ENCODE measurements at places on chromosomes 11 and 22.

GRCh38 chr22:38305471-38306448, 11.5 kb downstream of the CSNK1E start:
- DNase-seq, result peak; percentile 53

DNA sequence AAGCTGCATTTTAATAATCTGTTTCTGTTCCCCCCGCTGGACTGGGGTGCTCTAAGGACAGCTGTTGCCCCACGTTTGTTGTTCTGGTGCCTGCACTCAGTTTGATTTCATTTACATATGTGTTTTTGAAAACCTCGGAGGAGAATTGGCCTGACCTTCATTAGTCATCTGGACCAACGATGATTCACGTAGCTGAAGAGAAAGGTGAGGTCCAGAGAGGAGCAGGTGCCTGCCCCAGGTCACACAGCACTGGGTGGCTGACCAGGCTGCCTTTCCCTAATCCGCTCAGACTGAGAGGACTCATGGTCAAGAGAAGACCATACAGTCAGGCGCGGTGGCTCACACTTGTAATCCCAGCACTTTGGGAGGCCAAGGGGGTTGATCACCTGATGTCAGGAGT, 3.8 kb downstream of the CSDC2 start:
- no peak for DNase-seq

DNA sequence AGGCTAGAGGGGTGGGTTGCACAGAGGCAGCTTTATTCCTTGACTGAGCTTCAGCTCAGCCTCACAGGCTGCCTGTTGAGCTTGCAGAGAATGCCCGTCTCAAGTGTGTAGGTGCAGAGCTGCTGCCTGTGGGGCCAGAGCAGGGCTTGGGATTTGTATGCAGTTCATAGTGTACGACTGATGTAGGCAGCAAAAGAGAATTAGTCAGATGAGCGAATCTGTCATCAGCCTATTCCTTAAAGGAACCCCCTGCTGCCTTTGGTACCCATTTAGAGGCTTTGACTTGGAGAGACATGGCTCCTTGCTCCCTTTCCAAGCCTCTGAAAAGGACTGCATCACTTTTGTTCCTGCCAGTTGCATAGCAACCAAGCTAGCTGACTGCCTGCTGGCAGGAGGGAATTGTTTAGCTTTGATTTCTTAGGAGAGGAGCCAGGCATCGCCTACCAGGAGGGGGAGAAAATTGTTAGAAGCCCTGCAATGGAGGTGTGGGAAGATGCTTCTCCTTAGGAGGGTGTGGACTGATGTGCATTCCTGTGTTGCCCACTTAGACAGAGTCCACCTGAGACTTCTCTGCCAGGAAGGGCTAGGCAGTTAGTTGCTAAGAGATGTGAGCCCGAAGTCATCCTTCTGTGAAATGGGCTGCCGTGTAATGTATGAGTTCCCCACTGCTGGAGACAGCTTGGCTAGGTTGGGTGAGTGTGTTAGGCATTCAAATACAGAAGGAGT, 10.9 kb downstream of the ACO2 start:
- DNase-seq, result no peak

- DNase-seq, result no peak
These were observed 1364.5 kb downstream of the LRRC4C start for GRCh38 chr11:40094954-40095353.

GRCh38 chr22:36864454-36865215, 3.8 kb downstream of the NCF4 start:
- DNase-seq, result no peak

DNA sequence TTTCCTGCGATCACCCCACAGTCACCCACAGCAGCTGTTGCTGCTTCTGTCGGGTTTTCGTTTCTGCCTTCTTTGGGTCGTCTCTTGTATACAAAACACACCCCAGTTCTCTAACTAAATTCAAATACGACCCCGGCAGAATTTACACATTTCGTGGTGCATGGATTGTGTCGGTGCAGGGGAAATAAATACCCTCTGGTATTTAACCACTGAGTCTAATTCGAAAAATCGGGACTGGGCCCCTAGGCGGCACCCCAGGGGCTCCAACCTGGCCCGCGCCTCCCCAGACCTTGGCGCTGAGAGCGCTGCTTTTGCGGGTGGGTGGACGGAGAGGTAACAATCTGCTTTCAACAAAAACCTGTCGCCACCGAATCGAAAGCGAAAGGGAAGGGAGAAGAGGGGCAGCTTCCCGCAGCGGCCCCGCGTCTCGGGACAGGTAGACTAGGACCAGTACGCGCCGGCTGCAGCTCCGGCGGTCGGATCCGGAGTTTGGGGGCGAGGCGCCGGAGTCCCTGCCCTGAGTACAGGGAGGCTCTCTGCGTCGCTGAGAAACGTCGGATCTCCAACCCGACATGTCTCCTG, 4.4 kb downstream of the ALX4 start:
- DNase-seq, result peak; percentile 56

- DNase-seq, result no peak
These were observed 673.2 kb downstream of the BRD1 start for GRCh38 chr22:49154433-49154832.

- no peak for DNase-seq
These were observed 21.6 kb upstream of the SLC22A12 start for GRCh38 chr11:64569300-64569970.

DNA sequence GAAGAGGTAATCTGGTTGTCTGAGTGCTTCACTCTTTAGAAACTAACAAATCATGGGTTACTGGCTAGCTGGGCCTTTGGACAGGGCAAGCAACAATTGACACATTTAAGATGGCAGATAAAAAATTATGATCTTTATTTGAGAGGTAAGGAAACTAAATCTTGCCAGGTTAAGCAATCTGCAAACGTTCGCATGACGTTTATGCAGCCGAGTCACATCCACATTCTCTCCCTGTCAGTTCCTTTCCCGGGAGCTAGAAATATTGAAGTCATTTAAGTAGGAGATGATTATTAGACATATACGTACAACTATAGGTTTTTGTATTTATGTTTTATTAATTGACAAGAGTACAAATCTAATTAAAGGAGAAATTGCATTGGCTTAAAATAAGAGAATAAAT, 57.4 kb upstream of the RCN1 start:
- no peak for DNase-seq

DNA sequence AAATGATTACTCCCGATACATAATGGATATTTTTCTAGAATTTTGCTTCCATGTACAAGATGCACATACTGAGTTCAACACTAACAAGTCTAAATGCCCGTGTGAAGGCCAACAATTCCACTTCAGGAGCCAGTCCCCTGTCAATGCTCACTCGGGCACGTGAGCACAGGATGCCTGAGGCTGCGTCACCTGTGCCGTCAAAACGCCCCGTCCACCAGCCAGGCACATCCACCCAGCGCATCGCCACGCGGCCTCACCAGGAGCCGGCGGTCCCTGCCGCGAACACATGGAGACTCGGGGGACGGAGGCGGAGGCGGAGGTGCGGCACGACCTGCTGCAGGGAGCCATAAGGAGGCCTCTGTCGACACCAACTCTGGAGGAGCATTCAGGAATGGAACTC, 9.8 kb downstream of the TOLLIP start:
- no peak for DNase-seq

DNA sequence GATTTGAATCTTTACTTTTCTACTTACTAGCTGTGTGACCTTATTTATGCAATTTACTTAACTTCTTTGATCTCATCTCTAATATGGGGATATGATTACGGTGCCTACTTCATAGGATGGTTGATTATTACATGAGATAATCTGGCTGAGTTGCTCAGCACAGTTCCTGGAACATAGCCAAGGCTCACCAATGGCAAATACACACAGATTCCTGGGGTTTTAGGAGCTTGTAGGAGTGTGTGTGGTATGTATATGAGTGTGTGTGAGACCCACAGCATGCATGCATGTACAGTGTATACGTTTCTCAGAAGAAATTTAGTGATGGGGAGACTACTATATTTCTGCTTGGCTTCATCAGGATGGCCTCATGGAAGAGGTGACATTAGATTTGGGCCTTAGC, 256.9 kb downstream of the KIRREL3 start:
- no peak for DNase-seq

GRCh38 chr22:42957958-42958357, 57.0 kb downstream of the PACSIN2 start:
- DNase-seq, result no peak

DNA sequence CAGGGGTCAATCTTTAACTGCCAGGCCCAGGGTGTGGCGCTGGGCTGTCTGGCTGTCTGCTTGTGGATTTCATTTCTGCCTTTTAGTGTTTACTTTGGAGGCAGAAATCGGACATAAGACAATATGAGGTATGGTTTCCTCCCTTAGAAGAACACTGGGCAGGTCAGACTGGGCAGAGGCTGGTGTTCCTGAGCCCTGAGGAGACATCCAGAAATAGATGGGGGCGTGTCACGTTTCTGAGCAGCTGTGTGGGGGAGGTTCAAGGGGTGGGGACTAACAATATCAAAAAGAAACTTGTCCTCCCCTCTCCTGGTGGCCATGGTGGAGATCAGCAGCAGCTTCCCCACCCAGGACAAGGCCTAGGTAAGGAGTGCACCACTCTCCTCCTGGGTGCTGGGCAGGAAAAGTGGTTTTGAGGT, at the start of gene ART1:
Gene ART1, plus strand, starts transcription at position 312 of the 419 bp plus-strand sequence. CDS start 14,086 bp downstream, outside the sequence.
- no peak for DNase-seq

- no peak for DNase-seq
These were observed 15.2 kb downstream of the ATXN10 start for GRCh38 chr22:45686836-45687235.

DNA sequence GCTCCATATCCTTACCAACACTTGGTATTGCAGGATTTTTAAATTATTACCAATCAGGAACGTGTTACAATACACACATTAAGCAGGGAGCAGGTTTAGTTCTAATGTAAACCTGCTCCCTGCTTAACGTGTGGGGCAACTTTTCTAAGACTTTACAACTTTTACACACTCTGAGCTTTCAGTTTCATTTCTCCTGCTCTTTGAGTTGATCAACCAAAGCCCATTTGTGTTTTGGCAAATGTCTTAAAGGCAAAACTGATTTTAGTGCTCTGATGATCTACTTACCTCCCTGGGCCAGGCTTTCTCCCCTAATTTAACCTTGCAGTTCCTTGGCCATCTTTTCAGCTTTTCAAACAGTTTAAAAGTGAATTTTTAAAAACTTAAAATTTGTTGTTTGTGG, 70.9 kb downstream of the ZBTB44 start:
- DNase-seq, result no peak

GRCh38 chr22:27094633-27095308, 437.4 kb downstream of the MIAT start:
- DNase-seq, result no peak
